Stimulated activated CD8-positive, alpha-beta memory T cell treated with anti-CD3 and anti-CD28 coated beads, Interleukin-7, amount 100 ng/mL, for 48 hours (primary cell): ENCODE measurements at places on chromosomes 6 and 20.

DNA sequence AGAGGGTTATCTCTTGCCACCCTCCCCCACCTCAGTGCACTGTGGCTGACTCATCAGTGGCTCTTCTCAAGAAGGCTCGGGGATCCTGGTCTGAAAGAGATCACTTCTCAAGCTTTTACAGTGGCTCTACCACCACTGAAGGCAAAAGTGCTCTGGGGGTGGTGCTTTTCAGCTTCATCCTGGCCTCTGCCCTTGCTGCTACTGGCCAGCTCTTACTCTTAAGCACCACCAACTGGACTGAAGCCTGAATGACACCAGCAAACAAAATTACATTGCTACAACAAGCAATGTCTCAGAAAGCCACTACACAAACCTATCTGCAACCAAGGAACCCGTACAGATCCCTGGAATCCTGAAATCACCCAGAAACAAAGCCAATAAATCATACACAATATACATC, 402.1 kb downstream of the EPHA7 start:
- no peak for DNase-seq

DNA sequence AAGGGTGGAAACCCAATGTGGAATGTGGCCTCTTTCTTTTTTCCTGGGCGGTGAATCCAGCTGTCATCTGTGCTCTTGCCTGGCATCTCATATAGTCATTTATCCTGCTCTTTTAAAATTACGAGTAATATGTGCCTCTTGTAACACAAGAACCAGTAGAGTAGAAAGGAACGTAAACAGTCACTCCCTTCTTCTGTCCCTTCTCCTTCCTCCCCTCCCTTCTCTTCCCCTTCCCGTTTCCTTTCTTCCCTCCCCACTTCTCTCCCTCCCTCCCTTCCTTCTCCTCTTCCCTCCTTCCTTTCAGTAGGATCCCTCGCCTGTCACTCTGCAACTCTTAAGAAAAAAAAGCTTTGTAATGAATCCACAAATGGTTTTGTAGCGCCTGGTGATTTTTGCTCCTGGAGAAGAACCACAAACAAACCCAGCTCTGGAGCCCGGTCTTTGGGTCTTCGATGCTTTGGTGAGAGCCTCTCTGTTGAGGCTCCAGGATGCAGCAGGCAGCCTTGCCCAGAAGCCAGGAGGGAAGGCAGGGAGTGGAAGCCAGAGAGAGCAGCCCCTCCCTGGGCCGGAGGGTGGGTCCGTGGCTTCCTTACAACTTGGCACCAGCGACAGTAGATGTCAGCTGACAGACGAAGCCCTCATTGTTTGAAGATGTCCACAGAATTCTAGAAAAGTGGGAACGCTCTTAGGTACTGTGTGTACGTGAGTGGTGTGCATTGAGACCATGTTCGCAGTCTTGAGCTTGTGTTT, 15.0 kb downstream of the DUSP22 start:
- DNase-seq: no peak

DNA sequence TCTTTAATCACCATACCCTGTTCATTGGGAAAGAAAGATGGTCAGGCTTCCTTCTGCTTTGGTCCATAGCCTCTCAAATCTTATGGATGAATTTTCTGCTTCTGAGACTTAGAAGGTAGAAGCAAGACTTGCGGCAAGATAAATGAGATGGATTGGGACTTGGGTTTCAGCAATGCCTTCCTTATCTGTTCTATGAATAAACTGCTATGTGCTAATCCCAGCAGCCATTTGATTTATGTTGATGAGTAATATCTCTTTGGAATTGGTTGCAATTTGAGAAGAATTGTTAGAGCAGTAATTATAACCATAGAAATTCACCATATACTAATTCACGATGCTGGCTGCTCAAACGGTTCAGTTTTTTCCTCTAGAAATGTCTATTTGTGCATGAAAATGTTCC, 48.3 kb downstream of the TXLNB start:
- DNase-seq: no peak

DNA sequence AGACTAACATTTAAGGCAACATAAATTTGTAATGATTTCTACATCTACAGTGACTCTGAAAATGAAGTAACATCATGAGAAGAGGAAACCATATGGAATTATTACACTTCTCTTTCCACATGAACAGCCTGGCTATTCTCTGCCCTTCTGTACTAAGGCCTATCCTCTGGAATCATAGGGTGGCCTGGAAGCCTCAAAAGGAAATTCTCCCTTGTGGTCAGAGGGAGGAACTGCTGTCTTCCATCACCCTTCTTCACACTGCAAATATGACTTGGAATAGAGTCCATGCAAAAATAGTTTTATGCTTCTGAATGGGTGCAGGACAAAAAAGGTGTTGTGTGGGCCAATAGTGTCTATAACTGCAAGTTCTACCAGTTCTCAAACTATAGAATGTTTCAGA, 44.6 kb upstream of the SH3BGRL2 start:
- DNase-seq: no peak

GRCh38 chr6:30873137-30873640, 11.1 kb upstream of the DDR1 start:
- no peak for DNase-seq
